ENCODE measurements at places on chromosomes 7 and 10.

DNA sequence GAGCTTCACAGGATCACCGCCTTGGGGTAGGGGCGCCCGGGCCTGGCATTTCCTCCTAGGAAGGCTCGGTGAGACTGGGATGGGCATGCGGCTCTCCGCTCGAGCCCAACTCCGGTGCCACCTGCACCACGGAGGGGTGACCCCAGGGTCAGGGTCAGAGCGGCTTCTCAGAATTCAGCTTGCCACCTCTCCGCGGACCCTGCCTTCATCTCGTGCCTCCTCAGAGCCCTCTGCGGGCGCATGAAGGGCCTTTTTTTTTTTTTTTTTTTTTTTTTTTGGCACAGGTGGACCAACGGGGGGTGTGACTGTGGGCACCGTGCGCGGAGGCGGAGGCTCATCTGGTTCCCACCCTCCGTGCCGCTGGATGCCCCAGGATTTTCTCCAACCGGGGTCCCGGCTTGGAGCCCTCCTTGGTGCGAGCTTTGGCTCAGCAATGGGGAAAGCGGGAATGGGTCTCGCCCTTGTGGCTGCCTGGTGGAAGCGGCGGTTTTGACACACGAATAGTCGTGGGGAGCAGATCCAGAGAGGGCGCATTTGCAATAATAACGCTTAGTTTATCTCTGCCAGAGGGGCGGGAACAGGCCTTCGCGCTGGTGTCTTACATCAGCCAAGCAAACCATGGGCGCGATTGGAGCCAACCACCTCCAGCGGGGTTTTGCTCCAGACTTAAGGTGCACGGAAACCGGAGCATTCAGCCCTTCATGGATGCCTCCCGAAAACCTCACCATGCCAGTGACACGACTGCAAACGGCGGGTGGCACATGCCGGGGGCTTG is 5.0 kb upstream of the TNRC18 start:
- DNase-seq, result no peak

DNA sequence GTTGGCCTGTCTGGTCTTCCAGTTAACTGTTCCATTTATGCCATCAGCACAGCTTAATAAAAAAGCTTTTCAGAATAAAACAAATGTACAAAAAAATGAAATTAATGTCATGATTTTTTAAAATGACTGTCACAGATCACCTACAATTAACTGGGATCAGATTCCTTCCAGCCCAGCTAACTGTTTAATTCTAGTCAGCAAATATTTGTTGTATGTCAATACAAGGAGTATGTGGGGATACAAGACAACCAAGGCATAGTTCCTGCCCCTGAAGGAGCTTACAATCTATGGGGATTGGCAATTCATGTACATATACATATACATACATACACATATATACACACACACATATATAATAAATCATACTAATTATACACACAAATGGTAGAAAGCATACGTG is 16.5 kb downstream of the SGCE start:
- no peak for DNase-seq

GRCh38 chr10:43384252-43385221 is 13.1 kb downstream of the FXYD4 start:
- DNase-seq, result no peak

DNA sequence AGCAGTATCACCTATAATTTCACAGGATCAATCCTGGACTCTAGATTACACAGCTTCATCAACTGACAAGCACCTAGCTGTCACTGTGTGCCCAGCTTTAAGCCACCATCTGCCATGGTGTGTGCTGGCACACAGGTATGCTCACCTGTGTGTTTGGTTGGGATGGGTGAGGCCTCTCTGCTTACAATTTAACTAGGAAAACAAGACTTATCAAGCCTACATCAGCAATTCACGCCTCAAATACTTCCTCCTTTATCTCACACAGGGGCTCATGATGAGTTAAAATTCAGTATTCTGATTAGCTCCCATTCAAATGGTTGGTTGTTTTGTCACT is 608.2 kb downstream of the PARD3 start:
- no peak for DNase-seq

DNA sequence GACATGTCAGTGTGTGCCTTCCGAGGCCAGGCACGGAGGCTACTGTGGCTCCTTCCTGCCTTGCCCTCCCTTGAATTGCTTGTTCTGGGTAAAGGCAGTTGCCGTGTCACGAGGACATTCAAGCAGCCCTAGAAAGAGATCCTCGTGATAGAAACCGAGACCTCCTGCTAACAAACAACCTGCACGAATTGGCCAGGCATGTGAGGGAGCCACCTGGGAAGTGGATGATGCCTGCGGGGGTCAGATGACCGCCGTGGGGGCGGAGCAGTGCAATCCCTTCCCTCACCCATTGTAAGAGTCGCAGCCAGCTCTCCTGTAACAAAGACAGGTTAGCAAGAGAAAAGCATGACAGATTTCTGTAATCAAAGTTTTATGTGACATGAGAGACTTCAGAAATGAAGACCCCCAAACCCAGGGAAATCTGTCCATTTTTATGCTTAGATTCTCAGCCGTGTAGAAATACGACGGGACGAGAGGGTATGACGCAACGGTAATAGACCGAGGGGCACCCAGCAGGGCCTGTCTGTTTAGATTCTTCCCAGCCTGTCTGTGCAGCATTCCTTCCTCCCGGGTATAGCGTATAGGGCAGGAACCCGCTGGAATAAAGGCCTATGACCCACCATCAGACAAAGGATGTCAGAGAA is 241.7 kb downstream of the GATA3 start:
- no peak for DNase-seq

DNA sequence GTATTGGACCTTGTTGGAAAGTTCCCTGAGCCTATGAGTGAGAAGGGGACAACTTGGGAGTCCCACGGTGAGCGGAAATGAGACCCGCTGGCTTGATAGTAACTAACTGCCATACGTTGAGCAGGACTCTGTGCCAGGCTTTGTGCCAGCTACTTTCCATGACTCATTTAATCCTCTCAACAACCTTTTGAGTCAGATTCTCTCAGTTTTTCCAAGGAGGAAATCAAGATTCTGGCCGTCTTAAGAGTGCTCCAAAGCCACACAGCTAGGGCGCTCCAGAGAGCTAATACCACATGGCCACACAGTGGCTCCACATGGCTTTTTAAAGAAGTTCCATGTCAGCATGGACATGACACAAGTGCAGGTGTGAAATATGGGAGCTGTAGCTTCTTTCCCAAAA is 55.7 kb downstream of the NOD1 start:
- no peak for DNase-seq

DNA sequence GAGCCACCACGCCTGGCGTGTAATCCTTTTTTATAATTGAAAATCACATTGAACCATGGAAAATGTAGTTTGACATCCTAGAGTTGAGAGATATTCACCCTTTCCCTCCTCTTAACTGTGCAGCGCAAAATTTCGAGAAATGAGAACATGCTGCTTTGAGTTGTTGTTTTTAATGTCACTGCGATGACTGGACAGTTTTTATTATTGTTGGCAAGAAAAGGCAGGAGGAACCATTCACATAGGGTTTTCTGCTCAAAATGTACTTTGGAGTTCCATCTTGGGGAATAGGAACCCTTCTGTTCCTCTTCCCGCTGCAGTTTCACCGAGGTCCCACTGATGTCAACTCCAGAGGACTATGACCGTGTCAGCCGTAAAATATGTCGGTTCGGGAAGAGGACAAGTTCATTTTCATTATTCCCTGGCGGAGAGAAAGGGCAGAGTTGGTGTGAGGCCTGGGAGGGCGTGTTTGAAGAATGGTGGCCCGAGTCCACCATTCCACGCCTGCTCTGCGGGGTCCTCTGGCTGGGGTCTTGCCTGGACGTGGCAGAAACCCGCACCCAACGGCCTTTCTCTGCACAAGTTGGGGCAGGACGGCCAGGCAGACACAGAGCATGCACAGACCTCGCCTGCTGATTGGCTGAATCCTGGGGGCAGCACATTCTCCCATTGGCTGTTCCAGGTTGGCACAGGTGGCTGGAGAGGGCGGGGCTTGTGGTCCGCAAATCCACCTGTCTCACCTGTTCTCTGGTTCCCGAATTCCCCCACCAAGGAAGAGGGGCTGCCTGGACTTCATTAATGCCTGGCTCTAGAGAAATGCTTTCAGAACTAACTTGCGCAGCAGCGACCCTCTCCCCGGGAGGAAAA is 105.1 kb upstream of the TCF7L2 start:
- DNase-seq, result no peak

- DNase-seq, result no peak
These were observed 140.4 kb downstream of the PIP4K2A start for GRCh38 chr10:22573820-22574569.

- no peak for DNase-seq
These were observed 469.5 kb upstream of the POM121L12 start for GRCh38 chr7:52565974-52566373.

- DNase-seq, result no peak
These were observed 208.2 kb downstream of the WDR11 start for GRCh38 chr10:121059351-121059750.

DNA sequence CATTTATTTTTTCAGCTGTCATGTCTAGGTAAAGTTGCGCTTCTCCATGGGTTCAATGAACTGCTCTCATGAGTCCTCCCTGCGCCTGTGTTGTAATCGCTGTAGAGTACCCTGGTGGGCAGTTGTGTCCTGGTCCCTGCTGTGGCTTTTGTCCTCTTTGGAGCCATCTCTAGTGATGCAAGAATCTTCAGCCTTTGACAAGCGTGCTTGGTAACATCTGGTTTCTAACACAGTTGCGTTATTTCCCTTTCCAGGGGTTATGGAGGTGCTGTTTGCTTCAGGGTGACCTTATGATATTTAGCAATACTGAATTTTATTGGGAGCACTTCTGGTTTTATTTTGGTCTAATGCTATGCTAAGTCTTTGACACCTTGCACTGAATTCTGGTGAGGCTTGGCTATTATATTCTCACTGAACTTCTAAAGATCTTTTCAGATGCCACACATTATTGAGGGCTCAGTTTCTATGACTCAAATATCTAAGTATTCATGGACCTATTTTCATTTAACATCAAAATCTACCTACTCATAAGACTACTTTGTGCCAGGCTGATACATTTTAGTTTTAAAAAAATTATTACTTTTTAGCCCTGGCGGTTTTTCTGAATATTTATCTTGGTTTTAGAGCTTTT is 88.6 kb downstream of the FANK1 start:
- DNase-seq, result no peak

GRCh38 chr7:93558705-93559614 is 15.6 kb downstream of the CALCR start:
- no peak for DNase-seq

DNA sequence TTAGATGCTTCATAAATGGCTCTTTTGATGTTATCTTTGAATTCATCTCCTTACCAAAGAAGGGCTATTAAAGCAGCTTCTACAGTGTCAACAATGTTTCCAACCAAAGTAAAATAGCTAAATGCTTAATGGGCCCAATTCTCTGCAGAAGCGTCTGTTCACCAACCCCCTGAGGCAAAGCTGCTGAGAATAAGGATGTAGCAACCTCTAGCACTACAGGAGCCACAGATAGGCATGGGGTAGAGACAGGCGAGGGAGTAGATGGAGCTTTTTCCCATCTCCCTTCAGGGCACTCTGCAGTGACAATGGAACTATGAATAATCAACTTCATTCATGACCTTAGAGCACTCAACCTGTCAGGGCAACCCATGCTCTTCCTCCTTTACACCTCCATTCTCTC is 134.1 kb downstream of the FZD1 start:
- DNase-seq, result no peak

- no peak for DNase-seq
These were observed 91.2 kb upstream of the PAX2 start for GRCh38 chr10:100653957-100654781.

DNA sequence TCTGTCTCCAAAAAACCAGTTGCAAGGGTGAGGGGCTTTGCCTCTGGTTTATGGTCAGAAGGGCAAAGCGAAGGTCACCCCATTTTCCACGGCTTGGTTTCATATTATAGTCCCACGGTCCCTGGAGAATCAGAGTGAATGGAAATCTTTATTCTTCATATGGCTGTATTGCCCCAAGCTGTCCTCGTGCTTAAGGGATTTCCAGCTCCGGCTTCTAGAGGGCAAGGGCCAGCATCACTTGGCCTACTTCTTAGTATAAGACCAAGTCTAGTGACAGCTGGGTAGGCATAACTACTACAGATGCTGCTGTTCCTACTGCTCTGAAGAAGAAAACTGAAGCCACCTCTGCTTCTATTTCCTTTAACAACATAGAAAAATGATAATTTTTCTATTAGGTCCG is 63.2 kb downstream of the PARP12 start:
- DNase-seq, result no peak

- no peak for DNase-seq
These were observed 1.2 kb upstream of the ATP6V0E2 start for GRCh38 chr7:149872419-149873073.

- DNase-seq, result no peak
These were observed 341 bp downstream of the GOT1 start for GRCh38 chr10:99430116-99430450.

- no peak for DNase-seq
These were observed 295.2 kb upstream of the PFKP start for GRCh38 chr10:2772135-2772534.

DNA sequence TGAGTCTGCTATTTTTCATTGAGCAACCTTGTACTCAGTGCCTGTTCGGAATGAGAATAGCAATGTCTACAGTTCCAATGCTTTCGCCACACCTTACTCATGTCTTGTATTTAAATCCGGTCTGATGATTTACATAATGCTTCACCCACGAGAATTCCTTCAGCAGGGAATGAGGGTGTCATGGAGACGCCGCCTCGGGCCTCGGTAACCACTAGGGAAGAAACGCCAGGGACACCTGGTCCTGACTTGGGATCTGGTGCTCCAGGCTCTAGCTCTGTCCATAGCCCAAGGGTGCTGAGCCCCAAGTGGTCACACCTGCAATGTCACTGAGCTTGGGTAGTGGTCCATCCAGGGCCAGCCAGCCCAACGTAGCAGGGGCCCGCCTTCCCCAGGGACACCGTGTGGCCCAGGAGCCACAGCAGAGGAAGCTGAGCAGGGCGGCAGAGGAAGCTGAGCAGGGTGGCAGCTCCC is 37.4 kb downstream of the PRKAG2 start:
- DNase-seq, result no peak
